ENCODE measurements at places on chromosomes 12 and 14. TPM values are rescaled to one million over a fixed set of nuclear protein-coding genes. Genes with fewer than 3 reads are reported as not detected.

DNA sequence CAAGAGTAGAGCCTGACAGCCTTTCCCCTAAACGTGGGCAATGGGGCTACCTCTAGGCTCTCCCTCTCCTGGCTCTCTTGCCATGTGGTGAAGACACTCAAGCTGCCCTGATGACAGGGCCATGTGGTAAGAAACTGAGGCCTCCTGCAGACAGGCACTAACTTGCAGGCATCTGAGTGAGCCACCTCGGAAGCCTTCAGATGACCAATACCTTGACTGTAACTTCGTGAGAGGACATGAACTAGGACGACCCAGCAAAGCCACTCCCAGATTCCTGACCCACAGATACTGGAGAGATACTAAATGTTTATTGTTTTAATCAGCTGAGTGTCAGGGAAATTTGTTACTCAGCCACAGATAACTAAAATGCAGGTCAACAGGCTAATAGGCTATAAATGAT lies 96.4 kb downstream of the EFCAB11 start:
- no peak for DNase-seq

DNA sequence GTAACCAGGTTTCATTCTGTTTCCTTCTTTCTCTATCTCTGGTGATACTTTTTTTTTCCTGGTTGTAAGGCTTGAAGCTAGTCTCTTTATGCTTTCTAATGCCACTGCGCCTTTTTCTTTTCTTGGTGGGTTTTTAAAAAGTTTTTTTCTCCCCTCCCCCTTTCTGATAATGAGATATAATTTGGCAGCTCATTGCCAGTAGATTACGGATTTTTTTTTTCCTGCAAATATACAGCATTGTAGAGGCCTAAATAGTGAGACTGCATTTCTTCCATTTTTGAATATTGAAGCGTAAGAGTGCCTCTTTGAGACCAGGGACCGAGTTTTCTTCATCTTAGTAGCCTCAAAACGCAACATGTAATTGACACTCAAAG lies 1.1 kb downstream of the PAPOLA start:
- no peak for DNase-seq

DNA sequence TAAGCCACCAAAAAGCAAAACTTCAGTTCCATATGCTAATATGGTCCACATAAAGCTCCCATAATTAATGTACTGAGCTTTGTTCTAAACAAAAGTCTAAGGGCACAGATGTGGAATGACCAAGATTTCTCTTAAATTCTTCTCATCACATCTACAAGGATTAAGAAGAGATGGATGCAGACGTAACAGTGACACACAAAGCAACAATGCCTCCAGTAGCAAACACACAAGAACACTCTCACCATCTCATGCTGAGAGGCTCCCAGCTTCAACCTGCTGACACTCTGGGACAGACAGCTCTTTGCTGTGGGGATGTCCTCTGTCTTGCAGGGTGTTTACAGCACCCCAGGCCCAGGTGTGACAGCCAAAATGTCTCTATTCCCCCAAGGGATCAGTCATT lies 48.2 kb downstream of the SETD3 start:
- DNase-seq, result no peak

- no peak for DNase-seq
These were observed 151.6 kb upstream of the OR4E1 start for GRCh38 chr14:21825149-21825743.

GRCh38 chr12:23775208-23775607 lies 174.3 kb downstream of the SOX5 start:
- DNase-seq, result no peak

DNA sequence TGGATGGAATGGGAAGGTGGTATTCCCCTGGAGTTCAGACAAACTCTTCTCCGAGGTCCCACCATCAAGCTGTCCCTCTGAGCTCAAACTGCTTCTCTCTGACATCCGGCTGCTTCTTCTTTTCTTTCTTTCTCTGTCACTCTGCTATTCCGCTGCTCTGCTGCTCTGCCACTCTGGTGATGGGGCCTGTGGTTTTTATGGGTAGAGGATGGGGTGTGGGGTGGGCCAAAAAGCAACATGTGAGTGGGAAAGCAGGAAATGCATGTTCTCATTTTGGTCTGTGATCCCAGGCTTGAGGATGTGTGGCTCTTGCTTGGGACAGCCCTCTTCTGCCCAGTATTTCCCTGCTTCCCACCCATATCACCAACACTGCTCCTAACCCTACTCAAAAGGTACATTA lies 30.6 kb downstream of the CLECL1 start:
- no peak for DNase-seq

DNA sequence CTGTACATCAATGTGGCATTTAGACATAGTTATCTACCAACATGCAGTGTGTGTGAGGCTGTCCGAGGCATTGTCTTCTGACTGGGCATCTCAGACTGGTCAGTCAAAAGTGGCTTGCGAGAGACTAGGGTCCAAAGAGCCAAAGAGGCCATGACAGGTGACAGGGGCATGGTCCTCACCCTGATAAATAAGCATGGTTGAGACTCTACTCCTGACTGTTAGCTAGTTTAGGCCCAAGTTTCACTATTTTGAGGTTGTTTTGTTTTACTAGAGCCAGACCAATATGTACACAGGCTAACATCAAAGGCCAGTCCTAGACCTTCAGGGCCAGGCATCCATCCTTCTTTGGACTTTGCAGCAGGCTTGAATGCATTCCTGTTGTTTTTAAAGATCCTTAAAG lies 76.9 kb upstream of the SRSF5 start:
- no peak for DNase-seq

- no peak for DNase-seq
These were observed 355.5 kb downstream of the DIO2 start for GRCh38 chr14:79855789-79856188.

EPYC gene
- total RNA-seq, result not detected

IL22 gene
- not detected for total RNA-seq

SPIC gene
- not detected for total RNA-seq
